ENCODE measurements at places on chromosomes 1 and 21.

- no peak for DNase-seq
Observed at GRCh38 chr1:200028586-200029034, 1.1 kb downstream of the NR5A2 start.

GRCh38 chr21:28418726-28419514 is 573.8 kb downstream of the LTN1 start:
- no peak for DNase-seq

DNA sequence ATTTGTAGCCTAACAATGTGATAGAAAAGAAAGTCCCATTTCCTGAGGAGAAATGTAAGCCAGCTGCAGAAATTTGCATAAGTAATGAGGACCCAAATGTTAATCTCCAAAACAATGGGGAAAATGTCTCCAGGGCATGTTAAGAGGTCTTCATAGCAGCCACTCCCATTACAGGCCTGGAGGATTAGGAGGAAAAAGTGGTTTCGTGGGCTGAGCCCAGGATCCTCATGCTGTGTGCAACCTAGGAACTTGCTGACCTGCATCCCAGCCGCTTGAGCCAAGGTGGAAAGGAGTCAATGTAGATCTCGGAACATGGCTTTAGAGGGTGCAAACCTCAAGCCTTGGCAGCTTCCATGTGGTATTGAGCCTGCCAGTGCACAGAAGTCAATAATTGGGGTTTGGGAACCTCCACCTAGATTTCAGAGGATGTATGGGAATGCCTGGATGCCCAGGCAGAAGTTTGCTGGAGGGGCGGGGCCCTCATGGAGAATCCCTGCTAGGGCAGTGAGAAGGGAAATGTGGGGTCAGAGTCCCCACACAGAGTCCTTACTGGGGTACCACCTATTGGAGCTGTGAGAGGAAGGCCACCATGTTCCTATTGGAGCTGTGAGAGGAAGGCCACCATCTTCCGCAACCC is 14.2 kb upstream of the F13B start:
- DNase-seq, result no peak

DNA sequence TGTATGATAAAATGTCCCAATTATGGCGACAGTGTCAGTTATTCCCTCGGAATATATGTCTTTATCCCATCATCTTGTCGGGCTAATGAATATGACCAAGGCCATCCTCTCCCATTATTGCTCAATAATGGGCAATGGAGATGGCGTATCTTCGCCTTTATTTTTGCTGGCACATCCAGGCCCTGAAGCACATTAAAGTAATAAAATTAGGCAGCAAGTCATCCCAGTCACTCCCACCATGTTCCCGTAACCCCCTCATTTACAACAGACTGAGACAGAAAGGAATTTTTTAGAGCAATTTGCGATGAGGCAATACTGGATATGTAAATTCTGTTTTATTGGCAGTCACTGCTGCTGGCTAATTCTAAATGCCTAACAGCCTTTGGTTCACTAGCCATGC is 35.3 kb downstream of the CLIC6 start:
- DNase-seq, result no peak

DNA sequence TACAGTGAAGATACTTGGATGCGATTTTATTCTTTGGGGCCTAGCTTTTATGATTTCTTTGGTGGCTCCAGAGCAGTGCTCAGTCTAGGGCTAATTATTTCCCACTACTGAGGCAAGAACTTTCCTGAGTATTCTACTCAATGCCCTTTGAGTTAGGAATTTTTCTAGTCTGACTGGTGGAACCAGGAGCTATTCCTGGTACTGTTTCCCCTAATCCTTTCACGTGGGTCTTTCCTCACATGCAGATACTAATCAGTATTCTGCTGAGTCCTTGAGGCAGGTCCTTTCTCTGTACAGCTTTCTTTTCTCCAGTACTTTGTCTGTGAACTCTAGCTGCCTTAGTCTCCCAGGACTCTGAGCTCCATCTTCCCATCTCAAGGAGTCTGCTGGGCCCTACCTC is 76.7 kb downstream of the TRIM11 start:
- no peak for DNase-seq

GRCh38 chr1:29785554-29785953 is 549.2 kb downstream of the PTPRU start:
- DNase-seq, result no peak
